ENCODE measurements at places on chromosomes 13 and 19. TPM values are rescaled to one million over a fixed set of nuclear protein-coding genes. Genes with fewer than 3 reads are reported as not detected.

The FFAR3 gene
- total RNA-seq: not detected

The SIGLEC11 gene
- total RNA-seq: not detected

The TTYH1 gene
- total RNA-seq: 144 TPM

The CACNA1A gene
- 47.2 TPM for total RNA-seq

The ZNF578 gene
- 3.0 TPM for total RNA-seq

The ATP4B gene
- not detected for total RNA-seq

The SYCN gene
- not detected for total RNA-seq

The ZNF468 gene
- total RNA-seq: 38.8 TPM

The CELF5 gene
- total RNA-seq: 1.6 TPM

The TMC4 gene
- 125 TPM for total RNA-seq

The SLC1A6 gene
- 0.62 TPM for total RNA-seq

The GNG8 gene
- not detected for total RNA-seq

The ZNF256 gene
- 7.3 TPM for total RNA-seq

The ZNF667 gene
- total RNA-seq: not detected

The EDNRB gene
- 0.38 TPM for total RNA-seq

The TMTC4 gene
- total RNA-seq: 52.7 TPM

The SLC6A16 gene
- total RNA-seq: 10.5 TPM

The GDF15 gene
- total RNA-seq: 14.4 TPM

The CGB2 gene
- total RNA-seq: not detected

The CBY2 gene
- not detected for total RNA-seq

The ARHGAP45 gene
- 8.1 TPM for total RNA-seq

The ANKRD24 gene
- total RNA-seq: 1.6 TPM

The OLFM2 gene
- total RNA-seq: 55.0 TPM

The CCNE1 gene
- 16.5 TPM for total RNA-seq

The OBI1 gene
- 22.3 TPM for total RNA-seq

The CYP2A7 gene
- total RNA-seq: not detected

The SULT2A1 gene
- total RNA-seq: not detected

The KLK15 gene
- not detected for total RNA-seq

The STOML3 gene
- total RNA-seq: not detected

The PIN1 gene
- 90.6 TPM for total RNA-seq

The SHISA2 gene
- 15.2 TPM for total RNA-seq

Measured in progenitor cell of endocrine pancreas (in vitro differentiated cells).